OCI-M1 (cell line): ENCODE measurements at places on chromosomes 12 and 14.

DNA sequence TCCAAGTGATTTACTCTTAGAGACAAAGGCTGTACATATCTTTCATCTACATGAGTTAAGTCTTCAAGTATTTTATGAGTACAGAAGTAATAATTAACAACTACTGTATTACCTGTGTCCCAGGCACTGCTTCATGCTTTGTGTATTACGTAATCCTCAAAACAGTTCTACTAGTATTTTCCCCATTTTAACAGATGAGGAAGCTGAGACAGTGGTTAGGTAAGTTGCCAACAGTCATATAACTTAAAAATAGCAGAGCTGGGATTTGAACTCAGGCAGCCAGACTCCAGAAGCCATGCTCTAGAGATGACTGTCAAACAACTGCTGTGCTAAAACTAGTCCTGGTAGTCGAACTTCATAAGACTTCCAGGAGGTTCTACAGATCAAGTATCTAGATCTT, 10.7 kb downstream of the TRMT5 start:
- peak; percentile 13 for DNase-seq

DNA sequence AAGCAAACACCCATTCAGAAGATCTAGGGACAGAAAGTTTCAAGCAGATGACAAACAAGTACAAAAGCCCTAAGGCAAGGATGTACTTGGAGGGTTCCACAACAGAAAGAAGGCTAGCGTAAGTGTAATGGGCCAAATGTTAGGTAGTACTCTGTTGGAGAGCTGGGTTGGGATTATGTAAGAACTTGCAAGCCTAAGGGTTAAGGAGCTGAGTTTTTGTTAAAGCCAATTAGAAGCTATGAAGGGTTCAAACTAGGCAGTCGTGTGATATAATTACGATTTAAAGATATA, 41.4 kb downstream of the HECTD1 start:
- DNase-seq = no peak

DNA sequence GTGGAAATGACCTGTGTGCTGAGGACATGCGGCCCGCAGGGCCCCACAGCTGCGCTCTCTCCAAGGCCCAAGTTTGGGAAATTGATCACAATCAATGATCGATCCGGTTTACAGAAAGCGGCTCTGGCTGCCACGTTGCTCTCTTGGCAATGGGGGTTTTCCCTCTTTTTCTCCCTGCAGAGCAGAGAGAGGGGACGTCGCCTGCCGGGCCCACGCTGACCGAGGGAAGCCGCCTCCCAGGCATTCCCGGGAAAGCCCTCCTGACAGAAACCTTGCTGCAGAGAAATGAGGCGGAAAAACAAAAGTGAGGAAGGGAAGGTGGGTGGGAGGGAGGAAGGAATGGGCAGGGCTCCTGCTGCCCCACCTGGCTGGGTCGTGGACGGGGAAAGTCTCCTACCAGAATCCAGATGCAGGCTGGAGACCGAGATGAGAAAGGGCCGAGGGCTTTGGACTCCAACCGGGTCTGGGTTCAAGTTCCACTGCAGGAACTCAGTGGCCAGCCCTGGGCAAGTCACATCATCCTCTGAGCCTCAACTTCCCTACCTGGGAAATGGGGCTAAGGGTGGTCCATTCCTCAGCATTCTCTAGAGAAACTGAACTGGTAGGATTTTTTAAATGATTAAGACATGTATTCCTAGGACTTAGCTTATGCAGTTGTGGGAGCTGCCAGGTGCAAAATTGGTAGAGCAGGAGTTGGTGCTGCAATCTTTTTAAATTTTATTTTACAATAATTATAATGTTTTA, 75.5 kb downstream of the PHETA1 start:
- DNase-seq = no peak

DNA sequence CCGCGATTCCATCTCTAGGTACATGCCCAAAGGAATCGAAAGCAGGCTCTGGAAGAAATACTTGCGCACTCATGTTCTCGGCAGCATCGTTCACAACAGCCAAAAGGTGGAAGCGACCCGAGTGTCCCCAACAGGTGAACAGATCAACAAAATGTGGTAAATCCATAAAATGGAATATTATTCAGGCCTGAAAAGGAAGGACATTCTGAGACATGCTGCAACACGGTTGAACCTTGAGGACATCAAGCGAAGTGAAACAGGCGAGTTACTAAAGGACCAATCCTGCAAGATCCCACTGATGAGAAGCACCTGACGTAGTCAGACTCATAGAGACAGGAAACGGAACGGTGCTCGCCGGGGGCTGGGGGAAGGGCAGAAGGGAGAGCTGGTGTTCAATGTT, 17.5 kb upstream of the DIO3 start:
- DNase-seq = no peak

DNA sequence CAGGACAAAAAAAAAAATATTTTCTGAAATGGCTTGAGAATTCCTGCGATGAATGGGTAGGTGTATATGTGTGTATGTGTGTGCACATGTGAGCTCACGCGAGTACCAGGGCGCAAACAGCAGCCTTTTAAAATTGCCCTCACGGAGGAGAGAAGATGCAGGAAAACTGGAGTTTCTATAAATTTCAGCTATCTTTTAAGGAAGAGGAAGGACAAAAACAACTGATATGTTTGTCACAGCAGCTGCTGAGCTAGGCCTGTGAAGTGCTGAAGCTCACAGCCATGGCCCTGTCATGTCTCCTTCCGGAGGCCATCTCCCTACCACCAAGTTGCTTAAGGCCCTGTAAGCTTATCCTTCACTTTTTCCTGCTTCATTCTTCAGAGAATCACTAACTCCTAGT, 40.8 kb downstream of the DUSP16 start:
- DNase-seq = no peak

DNA sequence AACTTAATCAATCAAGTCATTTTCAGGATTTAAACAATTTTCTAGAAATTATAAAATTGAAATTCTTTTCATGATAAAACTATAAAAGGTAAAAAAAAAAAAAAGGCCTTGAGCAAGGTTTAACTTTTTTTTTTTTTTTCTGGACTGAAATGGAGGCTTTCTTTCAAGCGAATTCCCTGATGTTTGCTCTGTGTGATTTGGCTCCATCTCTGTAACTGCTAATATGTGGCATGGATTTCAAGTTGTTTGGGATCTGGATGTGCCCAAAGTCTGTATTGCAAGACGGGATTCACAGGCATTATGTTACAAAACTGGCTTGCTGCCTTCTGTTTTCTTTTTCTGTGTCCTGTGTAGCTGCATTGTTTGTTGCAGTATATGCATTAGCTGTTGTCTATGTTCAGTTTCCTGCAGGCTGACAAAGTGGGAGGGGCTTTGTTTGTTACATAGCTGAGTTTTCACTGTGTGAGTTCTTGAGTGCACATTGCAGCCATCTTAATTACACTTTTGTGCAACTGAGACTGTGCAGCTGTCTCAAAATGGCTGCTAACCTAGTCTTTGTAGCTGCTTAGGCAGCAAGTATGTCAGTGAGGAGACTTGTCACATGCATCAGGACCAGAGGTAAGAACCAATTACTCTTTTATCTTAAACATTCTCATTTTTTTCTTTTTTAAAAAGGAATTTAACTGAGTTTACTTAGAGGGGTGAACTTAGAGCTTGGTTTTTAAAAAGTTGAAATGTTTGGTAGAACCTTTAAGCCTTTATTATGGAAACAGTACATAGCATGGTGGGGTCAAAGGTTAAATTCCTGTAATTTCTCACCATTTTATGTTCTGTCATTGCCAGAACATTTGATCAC, 19.5 kb downstream of the ATF7IP start:
- peak; percentile 97 for DNase-seq

DNA sequence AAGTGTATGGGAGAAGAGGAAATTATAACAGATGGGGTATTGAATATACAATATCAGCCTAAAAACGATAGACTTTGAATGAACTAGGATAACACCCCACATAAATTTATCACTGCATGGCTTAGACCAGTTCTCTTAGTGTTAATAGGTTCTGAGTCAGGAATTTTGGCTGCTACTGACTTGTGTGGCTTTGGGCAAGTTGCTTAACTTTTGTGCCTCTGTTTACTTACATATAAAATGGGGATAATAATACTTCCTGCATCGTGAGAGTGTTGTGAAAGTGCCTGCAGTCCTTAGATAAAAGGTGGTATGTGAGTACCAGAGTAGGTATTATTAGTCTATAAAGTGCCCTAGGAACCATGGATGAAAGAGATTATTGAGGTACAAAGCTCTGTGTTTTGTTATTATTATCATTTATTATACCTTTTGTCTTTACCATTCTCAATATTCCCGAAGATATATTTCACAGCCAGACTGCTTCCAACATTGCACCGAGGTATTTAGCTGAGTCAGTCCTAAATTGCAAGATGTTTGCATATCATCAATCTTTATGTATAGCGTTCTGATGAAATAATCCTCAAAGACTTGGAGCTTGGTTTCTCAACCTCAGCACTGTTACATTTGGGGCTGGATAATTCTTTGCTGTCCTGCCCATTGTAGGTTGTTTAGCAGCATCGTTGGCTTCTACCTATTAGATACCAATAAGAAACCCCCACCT, 2.3 kb upstream of the PAWR start:
- no peak for DNase-seq

- DNase-seq = no peak
Measured at GRCh38 chr12:3086729-3087323, 9.6 kb downstream of the TSPAN9 start.

DNA sequence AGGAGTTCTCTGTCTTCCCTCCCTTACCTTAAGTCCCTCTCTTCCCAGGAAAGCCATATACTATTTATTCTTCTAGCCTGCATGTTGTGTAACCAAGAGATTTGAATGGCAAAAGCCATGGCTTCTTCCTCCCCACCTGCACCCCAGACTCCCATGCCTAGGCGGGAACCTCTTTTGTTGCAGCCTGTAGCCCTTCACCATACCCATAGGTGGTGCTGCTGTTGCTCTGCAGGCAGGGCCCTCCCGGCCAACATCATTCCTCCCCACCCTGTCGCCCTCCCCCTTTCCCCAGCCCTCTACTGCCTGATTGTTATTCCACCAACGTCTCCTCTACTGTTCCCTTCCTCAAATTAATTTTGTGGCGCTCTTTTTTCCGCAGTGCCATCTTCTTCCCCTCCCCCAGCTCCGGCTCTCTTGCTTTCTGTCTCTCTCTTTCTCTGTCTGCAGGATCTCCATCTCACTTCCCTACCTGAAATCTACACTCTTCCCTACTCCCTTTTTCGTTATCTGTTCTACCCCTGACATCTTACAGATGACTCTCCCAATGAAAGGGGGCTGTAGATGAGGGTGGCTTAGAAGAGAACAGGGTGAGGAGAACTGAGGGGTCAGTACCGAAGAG, 13.8 kb downstream of the NGDN start:
- DNase-seq = peak; percentile 13

DNA sequence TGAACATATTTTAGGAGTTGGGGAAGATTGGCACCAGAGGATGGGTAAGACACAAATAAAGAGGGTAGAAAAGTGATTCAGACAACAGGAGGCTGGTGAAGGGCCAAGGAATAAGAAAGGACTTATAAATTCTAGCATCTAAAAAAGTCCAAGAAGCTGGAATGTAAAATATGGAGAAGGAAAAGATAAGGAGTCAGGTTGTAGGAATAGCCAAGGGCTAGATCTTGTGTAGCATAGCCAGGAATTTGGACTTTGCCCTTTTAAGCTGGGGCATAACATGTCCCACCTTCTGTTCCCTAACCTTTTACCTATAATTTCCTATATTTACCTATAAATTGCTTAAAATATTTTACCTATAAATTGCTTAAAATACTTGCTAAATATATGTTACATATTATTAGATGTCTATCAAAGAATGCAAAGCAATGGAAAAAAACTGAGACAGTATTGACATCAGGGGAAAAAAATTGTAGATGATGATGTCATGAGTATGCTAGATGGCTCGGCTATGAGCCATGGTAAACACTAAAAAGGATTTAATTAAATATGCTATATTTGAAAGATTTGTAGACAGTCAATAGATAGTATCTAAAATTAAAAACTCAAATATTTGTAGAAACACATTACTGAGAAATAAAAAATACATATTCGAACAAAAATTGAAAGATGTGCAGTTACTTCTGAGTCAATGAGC, 99.7 kb upstream of the PLEKHG7 start:
- DNase-seq = no peak

- DNase-seq = no peak
Measured at GRCh38 chr12:94091624-94092023, 56.8 kb upstream of the PLXNC1 start.

GRCh38 chr12:108551535-108551934, 9.4 kb downstream of the SART3 start:
- no peak for DNase-seq

DNA sequence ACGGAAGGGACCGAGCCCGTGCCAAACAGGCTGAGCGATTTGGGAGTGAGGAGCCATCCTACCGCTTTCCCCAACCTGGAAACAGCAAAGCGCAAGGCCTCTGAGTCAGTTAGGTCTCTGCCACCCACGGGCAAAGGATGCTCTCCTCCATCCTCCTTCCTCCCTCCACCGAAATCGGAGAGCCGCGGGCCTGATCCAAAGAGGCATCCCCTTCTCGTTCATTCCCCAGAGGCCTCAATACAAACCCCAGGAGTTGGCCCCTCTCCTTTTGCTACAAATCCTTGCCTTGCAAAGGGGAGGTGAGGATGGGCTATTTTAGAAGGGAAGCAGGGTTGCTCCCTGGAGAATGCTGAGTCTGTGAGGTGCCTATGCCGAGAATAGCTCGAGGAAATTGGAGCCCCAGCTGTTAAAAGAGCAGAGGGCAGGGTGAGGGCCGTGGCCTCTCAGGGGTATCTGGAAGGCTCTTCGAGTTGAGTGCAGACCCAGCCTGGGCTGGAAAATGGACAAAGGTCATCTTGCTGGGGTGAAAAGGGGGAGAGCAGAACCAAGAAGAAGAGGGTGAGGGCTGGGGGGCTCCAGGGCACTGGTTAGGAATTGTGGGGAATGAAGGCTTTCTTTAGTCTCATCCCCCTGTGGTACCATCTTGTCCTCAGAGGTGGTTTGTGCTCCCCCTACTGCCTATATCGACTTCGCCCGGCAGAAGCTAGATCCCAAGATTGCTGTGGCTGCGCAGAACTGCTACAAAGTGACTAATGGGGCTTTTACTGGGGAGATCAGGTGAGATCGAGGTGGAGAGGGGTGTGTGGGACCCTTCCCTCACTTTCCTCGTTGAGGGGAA, 1.1 kb downstream of the TPI1 start:
- peak; percentile 44 for DNase-seq

DNA sequence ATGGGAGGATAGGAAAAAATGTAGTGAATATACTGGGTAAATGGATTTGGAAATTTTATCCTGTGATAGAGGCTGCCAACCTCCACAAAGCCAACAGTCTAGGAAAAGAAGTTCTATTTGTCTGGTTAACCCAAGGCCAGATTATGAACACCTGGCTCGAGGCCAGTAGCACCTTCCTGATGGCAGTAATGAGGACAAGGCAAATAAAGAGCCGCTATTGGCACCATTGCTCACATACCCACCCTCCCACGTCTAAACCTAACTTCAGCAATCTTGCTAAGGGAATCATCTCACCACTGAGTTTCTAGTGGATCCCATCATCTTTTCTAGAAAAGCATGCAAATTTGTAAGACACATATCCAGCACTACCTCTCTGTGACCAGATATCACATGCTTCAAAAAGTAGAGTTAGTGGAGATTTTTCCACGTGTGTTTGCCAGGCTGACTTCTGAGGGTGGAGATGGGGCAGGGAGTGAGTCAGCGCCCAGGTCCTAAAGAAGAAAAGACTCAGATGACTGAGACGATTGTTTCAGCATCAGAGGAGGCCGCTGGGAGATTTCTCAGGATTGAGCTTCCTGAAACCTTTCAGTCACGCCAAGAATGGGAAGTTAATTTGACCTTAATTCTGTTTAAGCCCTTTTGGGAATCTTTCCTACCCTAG, 362.9 kb downstream of the EMP1 start:
- no peak for DNase-seq
